ENCODE measurements at places on chromosomes 5 and 9.
A peak's percentile ranks its signal among the peaks of the same experiment; 100 is the strongest.

DNA sequence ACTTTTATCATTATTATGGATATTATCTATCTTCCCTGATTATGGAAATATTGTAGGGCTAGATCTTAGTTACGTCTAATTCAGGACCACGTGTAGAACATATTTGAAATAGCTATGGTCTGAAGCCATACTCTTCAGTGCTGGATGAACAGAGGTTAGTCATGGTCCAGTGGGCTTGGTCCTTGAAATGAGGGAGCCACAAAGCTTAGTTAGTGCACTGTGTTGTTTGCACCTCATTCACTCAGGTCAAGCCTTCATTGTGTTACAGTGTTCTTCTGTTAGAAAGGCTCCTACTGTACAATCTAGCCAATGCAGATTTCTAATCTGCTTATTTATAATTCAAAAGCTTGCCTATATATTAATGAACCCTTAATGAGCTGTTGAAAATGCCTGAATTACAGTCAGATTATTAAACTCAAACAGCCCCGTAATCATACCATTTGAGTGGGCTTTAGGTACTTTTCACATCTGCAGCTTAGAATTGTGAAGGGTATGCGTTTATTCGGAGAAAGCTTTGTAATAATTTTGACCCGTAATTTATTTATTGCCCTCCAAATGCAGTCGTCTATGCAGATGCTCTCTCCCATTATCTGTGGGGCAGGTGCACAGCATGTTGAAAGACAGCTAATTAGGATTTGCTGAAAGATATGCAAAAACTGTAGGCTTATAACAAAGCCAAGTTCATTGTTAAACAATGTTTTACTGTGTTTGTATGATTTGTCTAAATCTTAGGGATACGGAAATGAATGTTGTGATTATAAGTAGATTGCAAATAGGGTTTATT lies 164.9 kb downstream of the PBX3 start:
- no peak for DNase-seq

GRCh38 chr5:462051-462481 lies 19.1 kb downstream of the EXOC3 start:
- no peak for DNase-seq

GRCh38 chr5:31702712-31703111 lies 63.8 kb downstream of the PDZD2 start:
- DNase-seq = peak; percentile 9

DNA sequence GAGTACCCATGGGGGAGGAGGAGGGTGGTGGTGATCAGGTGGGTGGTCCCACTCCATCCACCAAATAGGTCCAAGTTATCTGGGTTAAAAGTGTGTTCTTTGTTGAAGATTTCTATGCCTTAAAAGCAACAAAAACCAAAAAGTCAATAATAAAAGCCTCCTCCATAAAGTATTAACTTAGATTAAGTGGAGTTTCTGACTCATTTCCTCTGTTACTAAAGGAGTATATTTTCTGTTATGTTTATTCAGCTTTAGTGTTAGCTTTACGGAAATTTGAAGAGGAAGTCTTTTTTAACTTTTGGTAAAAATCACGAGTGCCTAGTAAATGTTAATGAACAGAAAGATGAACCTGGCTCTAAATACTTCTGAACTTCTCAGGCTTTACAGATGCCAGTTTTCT lies 17.8 kb downstream of the FBXO38 start:
- no peak for DNase-seq

DNA sequence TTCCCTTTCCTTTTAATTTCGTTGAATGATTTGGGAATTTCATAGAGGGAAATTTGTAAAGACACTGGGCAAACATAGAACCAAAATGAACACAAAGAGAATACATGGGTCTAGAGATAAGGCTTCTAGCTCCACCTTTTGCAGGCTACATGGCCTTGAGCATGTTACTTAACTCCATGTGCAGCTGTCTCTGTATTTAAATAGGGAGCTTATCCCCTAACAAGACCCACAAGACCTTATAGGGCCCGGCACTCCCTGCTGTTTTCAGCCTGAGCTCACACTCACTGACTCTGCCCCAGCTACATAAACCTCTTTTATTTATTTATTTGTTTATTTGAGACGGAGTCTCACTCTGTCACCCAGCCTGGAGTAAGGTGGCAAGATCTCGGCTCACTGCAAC lies 30.6 kb upstream of the TLE1 start:
- no peak for DNase-seq

- DNase-seq = no peak
Observed at GRCh38 chr9:4574657-4575243, 84.5 kb downstream of the SLC1A1 start.

GRCh38 chr5:151556806-151557205 lies 34.3 kb downstream of the FAT2 start:
- DNase-seq = no peak

DNA sequence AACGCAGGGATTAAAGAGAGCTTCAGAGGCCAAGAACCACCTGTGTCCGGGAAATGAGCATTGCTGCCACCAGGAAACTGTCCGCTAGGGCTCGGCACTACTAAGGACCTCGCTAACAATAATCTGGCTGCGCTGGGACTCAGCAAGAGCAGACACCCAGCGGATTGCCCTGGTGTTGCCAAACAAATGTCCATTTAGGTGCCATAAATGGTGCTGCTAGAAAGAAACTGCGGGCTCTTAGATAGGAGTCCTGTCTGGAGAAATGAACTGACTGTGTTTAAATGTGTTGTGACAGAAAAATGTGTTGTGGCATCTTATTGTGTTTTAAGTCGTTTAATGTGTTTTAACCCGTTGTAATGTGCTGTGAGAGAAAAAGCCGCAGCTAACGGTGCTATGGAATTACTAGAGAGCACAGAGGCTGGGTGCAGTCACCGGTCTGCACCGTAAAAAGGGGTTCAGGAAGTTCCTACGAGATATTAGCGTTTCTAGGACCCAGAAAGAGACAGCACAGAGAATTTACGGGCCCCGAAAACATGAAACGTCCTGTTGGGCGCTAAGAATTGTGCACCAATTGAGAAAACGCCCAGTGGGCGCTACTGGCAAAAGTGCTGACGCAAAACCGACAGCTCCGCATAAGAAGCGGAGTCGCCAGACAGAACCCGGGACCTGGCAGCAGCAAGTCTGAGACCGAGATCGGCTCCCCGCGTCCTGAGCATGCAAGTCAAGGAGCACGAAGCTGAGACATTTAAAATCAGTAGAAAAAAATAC lies 90.6 kb downstream of the ANXA2R start:
- DNase-seq = peak; percentile 82

DNA sequence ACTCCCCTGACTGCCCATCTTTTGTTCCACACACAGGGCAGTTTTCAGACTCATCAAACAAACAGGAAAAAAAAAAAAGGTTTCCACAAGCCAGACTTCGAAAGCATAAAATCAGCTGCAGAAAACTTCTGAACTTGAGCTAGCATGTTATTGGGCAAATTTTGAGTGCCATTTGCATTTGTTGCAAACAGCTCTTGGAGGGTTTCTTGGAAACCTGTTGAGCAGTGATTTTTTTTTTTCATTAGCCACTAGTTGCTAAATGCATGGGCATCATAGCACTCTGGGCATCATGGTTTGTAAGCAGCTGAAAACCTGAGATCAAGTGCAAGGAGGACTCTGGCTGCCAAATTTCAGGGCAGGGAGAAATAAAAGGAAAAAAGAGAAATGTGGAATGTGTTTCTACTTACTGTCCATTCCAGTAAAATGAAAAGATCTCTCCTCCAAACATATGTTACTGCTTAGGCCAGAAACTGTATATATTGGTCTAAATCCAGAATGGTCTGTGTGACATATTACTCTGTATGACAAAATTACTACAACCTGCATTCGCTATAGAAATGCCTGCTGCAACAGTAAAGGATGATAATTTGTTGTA lies 85.2 kb upstream of the SMIM23 start:
- no peak for DNase-seq

DNA sequence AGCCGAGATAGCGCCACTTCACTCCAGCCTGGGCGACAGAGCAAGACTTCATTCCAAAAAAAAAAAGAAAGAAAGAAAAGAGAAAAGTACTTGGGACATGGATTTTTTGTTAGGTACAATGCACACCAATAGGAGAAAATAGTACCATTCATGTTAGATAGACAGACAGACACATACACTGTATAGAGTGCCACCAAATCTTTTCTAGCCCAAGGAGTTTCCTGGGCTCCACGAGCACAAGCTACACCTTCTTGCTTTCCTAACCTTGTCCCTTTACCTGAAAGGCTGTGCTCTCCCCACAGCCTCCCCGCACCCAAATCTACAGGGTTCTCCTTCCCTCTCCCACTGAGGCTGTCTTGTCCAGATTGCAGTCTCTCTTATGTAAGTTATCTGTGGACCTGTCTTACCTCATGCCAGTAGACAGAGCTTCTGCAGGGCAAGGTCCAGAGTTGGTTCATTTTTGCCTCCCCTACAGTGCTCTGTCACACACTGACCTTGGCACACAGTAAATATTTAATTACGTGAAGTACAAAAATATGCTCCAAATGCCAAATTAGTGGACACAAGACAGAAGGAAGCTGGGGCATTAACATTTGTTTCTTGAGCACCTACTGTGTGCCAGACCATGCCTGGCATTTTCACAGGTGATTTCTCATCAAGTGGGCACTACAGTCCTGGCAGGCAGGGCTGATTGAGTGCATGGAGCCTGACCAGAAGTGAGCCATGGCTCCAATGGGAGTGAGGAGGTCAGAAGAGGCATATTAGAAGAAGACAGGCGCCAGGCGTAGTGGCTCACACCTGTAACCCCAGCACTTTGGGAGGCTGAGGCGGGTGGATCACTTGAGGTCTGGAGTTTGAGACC lies 5.9 kb downstream of the ALAD start:
- DNase-seq = no peak

DNA sequence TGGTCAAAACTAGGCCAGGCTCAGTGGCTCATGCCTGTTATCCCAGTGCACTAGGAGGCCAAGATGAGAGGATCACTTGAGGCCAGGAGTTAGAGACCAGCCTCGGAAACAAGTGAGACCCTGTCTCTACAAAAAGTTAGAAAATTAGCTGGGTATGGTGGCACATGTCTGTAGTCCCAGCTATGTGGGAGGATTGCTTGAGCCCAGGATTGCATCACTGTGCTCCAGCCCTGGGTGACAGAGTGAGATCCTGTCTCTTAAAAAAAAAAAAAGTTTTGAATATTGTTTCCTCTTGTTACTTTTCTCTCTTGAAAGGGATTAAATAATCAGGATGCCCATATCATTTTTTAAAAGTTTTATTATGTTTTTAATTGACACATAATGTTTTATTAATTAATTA lies 7.6 kb downstream of the ARHGEF37 start:
- no peak for DNase-seq

DNA sequence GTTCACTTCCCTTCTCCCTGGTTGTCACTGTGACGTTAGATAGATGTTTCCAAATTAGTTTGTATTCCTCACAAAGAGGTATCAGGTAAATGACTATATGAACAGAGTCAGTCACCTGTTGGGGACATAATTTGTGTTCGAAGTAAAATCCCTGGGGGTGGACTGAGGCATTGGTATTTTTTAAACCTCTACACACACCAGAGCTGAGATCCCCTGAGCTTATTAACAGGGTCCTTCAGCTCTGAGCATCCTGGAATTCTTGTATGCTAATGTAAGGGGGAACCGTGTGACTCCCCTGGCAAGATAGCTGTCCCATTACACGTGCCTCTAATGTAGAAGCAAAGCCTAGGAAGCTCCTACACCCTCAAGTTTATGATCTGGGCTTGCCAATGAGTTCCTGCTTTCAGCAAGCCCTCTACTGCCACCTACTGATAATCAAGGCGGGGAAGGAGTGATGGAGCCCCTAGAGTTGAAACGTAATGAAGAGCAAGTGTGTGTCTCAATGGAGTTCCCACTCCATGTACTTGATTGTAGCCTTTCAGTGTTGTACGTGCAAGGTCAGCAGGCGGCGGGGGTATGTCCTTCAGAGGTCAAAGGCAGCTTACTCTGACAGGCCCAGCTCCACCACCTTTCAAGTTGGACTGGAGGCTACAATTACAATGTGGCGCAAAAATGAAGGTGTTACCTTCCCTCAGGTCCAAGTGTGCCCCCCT lies 14.4 kb downstream of the PRKACG start:
- peak; percentile 69 for DNase-seq

- no peak for DNase-seq
Observed at GRCh38 chr9:114867327-114867726, 61.5 kb upstream of the TNFSF15 start.

GRCh38 chr5:104733063-104733669 lies 1170.6 kb upstream of the NUDT12 start:
- DNase-seq = no peak

DNA sequence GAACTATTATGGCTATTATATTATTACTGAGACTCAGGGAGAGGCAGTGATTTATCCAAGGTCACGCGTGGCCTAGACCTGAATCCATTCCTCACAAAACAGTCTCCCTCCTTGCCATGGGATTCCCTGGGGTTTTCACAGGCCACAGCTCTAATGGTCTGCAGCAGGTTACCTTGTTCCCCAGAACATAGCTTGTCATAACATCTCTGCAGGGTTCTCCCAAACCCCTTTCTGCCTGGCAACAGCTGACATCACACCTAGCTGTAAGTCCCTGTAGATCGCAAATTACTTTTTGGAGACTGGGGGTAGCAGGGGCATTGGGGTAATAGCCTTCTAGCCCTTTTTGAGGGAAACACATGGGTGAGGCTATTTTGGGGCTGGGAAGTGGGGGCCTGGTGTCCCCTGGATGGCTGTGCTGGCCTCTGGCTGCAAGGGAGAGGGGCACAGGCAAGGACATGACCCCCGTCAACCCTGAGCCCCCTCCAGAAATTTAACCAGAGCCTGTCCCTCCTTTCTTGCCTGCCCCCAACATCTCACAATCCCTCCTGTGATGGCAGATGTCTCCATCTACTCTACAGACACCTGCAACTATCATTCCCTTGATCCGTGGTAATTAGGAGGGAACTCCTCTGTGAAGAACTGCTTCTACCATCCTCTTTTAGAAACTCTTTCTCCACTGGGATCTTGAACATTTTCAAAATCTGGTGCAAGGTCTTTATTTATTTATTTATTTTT lies 1.3 kb downstream of the CD74 start:
- DNase-seq = no peak

GRCh38 chr5:5340206-5340729 lies 82.2 kb upstream of the ICE1 start:
- peak; percentile 95 for DNase-seq

GRCh38 chr5:145824040-145824439 lies 11.1 kb downstream of the PRELID2 start:
- no peak for DNase-seq

- peak; percentile 92 for DNase-seq
Observed at GRCh38 chr5:159905496-159905895, 10.8 kb upstream of the ADRA1B start.

DNA sequence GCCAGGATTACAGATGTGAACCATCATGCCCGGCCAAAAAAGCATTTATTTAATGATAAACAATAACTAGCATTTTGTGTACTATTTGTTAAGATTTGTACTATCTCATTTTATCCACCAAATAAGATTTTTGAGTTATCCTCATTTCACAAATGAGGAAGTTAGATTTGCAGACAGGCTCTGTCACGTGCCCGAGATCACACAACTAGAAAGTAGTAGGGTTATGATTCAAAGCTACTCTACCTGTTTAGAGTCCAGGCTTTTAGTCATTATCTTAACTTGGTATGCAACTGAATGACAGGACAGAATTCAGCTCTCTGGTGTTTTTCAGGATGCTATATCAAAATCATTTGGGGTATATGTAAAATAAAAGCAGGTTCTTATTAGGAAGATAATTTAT lies 20.5 kb downstream of the RANBP17 start:
- DNase-seq = no peak

Data from AG10803 (cell line).